Activated gamma-delta T cell (primary cell): ENCODE measurements at places on chromosomes 1 and 21.

DNA sequence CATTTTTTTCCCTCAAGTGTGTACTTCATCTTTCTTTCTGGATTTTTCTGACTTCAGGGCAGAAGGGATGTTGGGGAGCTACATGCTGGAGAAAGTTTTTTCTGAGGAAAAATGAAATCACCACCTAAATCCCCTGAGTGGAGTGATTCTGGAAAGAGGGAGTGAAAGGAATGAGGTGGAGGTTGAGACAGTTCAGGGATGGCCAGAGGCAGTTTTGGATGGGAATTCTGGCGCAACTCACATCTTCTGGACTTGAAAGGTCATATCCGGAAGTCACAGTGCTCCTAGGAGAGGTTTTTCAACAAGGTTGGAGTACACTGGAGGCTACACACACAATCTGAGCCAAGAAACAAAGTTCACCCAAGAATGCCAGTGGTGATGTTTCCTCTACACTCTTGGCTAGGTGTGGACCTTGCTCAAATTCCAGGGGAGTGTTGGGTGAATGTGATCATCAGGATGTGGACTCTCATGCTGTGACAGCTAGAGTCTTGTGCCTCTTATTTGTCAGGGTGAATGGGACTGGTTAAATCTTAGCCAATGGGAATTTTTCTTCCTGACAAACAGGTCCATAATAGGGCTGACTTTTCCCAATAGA is 161.5 kb downstream of the HLX start:
- DNase-seq: no peak

- no peak for DNase-seq
Observed at GRCh38 chr1:34918386-34918976, 11.0 kb downstream of the DLGAP3 start.

- DNase-seq: no peak
Observed at GRCh38 chr1:165129568-165130164, 226.8 kb downstream of the LMX1A start.

DNA sequence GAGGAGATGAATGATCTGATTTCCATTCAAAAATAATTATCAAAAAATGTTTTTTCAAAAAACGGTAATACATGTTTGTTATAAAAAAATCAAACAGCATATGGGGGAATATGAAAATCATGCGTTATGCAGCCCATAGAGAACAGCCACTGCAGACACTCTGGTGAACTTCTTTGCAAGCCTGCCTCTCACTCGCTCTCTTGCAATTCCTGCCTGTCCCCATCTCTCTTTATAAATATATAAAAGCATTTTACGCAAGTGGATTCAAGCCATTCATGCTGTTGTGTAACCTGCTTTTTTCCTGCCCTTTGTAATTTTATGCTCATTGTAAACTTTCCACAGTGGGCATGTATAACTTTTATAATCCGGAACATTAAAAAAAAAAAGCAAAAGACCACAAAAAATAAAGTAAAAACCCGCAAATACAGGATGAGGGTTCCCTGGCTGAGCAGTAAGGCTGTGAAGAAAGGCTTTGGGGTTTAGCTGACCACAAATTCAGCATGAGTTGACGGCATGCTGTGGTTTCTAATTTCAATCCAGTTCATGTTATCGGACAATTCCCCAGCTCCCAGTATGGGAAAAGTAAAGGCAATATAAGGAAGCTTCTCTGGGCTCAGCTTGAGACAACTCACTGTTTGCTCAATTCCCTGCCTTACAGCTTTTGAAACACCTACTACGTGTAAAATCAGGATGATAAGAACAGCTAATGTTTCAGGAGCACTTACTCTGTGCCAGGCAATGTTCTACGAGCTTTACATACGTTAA is 52.8 kb upstream of the ZBTB40 start:
- DNase-seq: no peak
